Activated CD8-positive, alpha-beta T cell treated with anti-CD3 and anti-CD28 coated beads for 36 hours (primary cell): ENCODE measurements at places on chromosomes 4 and X. TPM values are rescaled to one million over a fixed set of nuclear protein-coding genes. Genes with fewer than 3 reads are reported as not detected.

Gene DOK7
- total RNA-seq: not detected

Gene BEX2
- total RNA-seq: 14.6 TPM

Gene MAGEA8
- total RNA-seq: not detected

GRCh38 chr4:149825336-149825735, 9.7 kb upstream of the IQCM start:
- no peak overlapping the region for H3K4me3 ChIP-seq
- DNase-seq: no peak
- H3K4me1 ChIP-seq: no peaks in the 10 kb centered on the region

- peaks cover 14% of the 10 kb centered on the region for H3K36me3 ChIP-seq
- no peaks in the 10 kb centered on the region for H3K27me3 ChIP-seq
- peaks cover 7% of the 10 kb centered on the region for H3K4me1 ChIP-seq
- no peak overlapping the region for H3K27ac ChIP-seq
Observed at GRCh38 chrX:124028182-124028581, 66.7 kb downstream of the STAG2 start.

DNA sequence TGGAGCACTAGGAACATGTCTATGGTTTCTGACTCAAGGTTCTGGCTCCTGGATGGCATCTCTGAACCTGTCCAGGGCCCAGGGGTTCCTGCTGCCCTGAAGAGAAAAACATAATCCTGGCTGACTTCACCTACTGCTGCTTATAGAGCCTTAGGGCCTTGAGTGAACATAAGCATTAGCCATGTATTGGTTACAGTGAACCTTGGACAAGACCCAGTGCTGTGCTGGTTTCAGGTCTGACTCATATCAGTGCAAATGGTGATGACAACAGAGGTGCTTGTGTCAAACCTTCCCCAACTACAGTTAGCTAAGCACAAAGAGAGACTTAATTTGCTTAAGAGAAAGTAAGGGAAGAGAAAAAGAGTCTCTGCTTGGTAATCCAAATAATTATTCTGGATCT, 1047.2 kb downstream of the GLUD2 start:
- no peaks in the 10 kb centered on the region for H3K27me3 ChIP-seq
- H3K36me3 ChIP-seq: no peaks in the 10 kb centered on the region
- no peak overlapping the region for H3K27ac ChIP-seq
- DNase-seq: no peak

- no peaks in the 10 kb centered on the region for H3K4me1 ChIP-seq
- H3K4me3 ChIP-seq: no peak overlapping the region
- H3K27ac ChIP-seq: no peak overlapping the region
Observed at GRCh38 chrX:71895607-71896006, 15.0 kb upstream of the NHSL2 start.
